Chondrocyte (in vitro differentiated cells): ENCODE measurements at places on chromosomes 2 and 18. TPM values are rescaled to one million over a fixed set of nuclear protein-coding genes. Genes with fewer than 3 reads are reported as not detected.

The KCNJ3 gene
- total RNA-seq, result 0.07 to 0.51 TPM in 2 of 3 replicates, not detected in the other

The MAP3K19 gene
- not detected in 3 replicates for total RNA-seq

The DPP10 gene
- total RNA-seq, result not detected in 3 replicates

- H3K27me3 ChIP-seq, result no peaks in the 10 kb centered on the region
- no peak overlapping the region for H3K27ac ChIP-seq
These were observed 45.9 kb downstream of the FBLN7 start for GRCh38 chr2:112184121-112184520.

DNA sequence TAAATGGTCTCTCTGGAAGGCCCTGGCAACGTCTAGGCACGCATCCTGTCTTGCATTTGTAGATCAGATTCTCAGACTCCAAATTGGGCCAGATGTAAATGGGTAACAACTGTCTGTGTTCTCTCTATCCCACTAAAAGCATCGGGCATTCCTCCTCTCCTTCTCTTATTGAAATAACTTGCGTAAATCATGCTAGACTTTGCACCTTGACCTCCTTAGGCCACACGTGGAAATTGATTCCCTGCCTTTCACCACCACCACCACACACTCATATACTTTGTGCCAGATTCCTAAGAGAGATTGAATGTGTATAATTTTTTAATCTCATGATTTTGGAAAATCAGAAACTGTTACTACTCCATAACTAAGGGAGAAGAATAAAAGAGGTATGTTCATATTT lies 21.3 kb downstream of the MAPRE3 start:
- no peaks in the 10 kb centered on the region for H3K27me3 ChIP-seq
- H3K36me3 ChIP-seq, result peaks cover 4% of the 10 kb centered on the region
- H3K4me3 ChIP-seq, result no peak overlapping the region
